Activated naive CD8-positive, alpha-beta T cell treated with anti-CD3 and anti-CD28 coated beads, Interleukin-2, amount 10 ng/mL, durations not matched to agents 7 days and 5 days (primary cell): ENCODE measurements at places on chromosomes 5 and 9. TPM values are rescaled to one million over a fixed set of nuclear protein-coding genes. Genes with fewer than 3 reads are reported as not detected.

The TIGD6 gene
- total RNA-seq = 2.6 TPM

The LEAP2 gene
- total RNA-seq = 4.5 TPM

DNA sequence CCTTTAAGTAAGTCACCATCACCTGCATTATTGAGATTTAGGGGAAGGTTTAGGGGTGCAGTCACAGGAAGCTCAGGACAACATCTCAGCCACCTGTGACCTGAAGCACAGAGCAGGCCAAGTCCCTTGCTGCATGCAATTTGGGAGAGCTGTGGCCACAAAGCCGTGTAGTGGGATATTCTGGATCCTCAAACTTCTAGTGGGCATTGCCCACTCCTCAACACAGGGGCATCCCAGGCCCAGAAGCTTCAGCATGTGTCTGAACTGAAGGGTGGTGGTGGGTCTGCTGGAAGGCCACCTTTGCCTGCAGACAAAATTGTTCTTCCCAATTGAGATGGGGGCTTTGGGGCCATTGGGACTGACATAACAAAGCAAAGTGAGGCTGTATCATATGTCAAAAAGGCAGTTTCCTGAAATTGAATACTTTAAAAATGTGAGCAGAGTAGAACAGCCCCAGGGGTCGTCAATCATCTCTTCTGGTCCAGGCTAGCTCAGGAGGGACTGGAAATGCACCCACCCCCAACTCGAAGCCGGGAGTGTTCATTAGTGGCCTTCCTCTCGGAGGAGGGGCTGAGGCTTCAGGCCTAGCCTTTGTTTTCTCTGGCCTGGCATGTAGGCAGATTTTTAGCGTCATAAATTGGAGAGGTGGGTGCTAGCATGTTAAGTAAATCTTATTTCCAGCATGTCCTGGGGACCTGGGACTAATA is 2.8 kb upstream of the GADD45G start:
- peak; percentile 18 for DNase-seq

DNA sequence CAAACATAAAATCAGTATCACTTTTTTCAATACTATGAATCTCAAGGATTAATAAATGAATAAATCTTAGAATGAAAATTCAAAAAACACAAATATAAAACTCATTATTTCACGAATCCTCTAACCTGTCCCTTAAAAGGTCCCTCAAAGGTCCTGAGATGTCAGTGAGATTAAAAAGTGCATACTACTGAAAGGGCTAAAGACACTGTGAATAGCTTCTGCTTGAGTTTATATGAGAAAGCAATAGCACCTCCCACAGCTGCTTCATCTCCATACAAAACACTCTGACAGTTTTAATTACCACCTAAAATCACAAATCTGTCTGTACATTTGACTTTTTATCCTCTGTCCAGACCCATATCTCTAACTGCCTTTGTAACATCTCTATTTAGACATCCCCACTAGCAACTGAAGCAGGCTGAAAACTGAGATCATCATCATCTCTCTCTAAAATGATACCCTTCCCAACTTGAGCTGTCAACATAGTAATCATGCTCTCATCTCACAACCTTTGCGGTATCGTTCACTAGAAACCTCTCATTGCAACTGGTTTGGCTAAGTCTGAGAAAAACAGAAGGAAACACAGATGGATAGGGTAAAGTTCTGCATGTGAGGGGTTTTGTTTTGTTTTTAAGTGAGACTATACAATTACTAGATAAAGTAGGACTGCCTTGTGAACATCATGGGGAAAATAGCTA is 56.3 kb downstream of the TBCA start:
- no peak for DNase-seq

DNA sequence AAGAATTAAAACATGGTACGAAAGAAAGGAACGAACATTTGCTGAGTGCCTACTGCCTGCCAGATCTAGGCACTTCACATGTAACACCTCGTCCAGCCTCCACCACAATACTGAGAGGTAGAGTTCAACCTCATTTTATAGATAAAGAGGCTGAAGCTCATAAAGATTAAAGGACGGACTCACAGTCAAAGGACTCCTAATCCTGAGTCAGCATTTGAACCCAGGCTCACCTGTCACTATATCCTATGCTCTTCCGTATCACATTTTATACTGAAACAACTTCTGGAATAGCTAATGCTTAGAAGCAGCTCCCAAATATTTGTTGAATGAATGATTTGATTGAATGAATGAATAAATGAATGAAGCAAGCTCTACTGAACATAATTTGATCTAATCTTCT is 22.5 kb downstream of the PDCD1LG2 start:
- DNase-seq = no peak

- no peak for DNase-seq
Measured at GRCh38 chr5:64040490-64040889, 78.2 kb upstream of the HTR1A start.

DNA sequence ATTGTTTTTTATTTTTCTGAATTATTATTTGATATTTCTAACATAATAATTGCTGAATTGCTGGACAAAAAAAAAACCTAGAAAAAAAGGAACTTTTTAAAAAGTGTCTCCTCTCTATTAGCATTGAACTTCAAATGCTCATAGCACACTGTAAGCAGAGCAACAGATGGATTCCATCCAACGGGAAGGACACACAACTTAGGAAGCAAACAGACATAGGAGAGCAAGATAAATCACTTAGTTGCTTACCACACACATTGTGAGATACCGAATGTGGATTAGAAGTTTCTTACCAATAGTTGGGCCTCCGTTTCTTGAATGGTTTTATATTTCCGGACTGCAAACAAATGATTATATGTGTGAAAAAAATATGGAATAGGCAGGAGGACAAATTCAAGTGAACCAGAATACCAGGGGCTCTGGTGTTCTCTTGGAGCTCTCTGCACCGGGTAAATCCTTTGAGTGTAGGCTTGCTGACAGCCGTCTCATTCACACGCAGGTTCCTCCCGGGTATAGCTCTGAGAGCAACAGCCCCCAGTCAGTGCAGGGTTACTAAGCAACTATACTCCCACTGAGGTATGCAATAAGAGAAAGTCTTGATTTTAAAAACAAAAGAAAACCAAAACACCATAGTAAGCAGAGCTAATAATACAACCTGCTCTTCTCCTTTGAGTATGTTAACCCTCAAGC is 217.6 kb downstream of the TMEM167A start:
- DNase-seq = no peak

DNA sequence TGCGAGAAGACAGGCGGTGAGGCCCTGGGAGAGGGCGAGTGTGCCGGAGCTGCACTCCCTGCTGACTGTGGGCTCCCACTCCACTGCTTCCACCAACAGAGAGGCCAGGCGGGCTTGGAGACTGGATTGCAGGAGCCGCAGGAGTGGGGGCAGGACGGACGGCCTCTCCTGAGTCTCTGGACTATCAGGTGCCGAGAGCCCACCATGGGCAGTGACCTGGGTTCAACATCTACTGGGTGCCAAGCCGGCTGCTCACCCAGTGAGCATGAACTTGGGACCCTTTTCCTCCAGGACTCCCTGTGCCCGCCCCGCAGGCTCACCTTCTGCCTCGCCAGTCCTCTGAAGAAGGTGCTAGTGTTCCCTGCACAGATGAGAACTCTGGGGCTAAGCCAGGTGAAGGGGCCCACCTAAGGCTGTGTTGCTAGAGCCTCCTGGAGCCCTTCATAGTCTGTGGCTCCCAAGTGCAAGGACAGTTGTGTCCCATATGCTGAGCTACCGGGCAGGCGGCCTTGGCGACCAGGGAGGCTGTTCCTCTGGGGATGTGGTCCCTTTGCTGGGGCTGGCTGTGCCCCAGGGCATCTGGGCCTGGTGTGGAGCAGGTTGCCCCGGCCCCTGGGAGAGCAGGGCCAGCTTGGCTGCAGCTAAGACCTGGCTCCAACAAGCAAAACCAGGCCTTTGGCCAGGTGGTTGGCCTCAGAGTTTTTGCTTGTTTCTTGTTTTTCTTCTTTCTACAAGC is 77.7 kb upstream of the PHYKPL start:
- no peak for DNase-seq
